Small intestine (tissue), 16 donors: ENCODE measurements at places on chromosomes 5 and 9.
A peak's percentile ranks its signal among the peaks of the same experiment; 100 is the strongest.

- DNase-seq, result no peak
Measured at GRCh38 chr5:91020065-91020800, 362.9 kb downstream of the ARRDC3 start.

GRCh38 chr5:167730121-167730520 is 561.3 kb upstream of the WWC1 start:
- DNase-seq, result no peak

GRCh38 chr5:58248221-58248620 is 211.7 kb downstream of the PLK2 start:
- DNase-seq, result no peak

DNA sequence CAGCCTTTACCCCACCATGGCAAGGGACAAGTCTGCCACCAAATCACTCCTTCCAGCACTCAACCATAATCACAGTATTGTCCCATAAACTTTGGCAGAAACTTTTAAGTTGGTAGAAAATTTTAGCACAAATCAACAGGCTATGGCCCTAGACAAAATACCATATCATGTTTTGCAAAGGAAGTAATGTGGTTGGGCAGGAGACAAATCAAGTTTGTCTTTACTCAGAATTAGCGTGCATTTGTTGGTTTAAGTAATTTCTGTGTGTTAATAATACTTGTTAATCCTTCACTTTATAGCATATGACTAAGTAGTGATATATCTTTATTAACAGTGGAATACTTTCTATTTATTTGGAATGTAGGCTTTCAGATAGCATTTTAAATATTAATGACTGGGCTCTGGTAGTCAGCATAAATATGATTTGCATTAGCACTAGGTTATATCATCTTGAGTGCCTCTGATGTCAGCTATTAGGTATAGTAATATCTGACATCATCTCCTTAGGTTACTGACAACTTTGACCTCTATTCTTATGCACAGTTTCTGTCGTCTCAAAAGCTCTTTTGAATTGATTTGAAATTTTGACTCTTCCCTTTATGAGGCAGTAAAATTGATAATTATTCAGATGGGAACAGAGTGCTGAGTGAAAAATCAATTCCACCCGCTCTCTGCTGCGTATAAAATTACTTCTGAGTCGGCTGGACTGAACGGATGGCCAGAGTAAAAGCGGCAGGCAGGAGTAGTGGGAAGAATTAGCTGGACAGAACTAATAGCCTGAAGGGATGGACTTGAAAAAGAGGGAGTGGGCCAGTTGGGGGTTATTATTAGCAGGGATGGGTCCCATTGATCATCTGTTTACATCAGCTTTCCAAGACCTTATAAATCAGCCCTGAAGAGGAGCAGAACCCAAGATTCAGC is 40.1 kb upstream of the TLX3 start:
- no peak for DNase-seq

DNA sequence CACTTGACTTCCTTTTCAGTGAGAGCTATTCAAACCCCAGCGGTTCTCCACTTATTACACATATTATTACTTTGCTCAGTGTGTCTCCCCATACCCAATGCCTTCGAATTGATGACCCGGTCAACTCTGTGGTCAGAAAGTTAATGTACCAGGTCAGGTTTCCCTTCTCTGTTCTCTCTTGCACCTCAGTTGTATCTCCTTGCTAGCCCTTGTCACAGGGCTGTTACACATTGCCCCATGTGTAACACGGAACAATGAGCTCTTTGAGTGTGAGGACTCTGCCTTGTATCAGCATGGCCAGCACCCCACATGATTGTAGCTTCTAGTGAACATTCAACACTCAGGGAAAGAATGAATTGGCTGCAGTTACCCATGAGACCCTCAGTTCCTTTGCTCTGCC is 73.6 kb downstream of the DOCK2 start:
- no peak for DNase-seq

DNA sequence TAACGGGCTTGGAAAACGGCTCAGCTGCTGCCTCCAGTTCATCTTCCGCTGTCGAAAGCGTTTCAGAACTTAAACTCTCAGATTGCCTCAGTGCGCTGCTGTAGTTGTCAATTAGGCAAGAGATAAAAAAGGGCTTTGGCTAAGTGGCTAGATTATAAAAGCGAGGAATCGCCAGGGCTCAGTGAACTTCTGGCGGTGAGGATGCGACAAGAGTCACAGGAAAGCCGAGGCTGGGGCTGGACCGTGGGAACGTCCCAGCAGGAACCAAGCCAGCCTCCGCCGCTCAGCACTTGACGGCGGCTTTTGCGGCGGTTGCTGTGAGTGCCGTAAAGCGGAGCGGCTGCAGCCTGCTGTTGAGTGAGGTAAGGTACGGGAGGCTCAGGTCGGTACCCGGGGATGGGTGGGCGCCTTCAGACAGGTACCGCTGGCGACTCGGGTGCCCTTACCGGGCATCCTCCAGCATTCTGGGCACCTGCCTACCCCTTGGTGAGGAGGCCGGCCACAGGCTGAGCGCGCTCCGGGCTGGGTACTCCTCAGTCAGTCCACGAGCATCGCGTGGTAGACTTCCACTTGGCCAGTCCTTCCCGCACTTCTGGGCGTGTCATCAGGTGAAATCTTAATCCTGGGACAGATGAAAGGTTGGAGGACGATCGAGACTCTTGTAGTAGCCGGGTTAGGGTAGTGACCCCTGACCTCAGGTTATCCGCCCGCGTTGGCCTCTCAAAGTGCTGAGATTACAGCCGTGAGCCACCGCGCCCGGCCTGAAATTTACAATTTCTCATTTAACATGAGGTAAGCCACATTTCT is at the start of gene FKTN:
TSS of gene FKTN (plus strand) at position 328 of the 807 bp plus-strand sequence. CDS start 16,902 bp downstream, outside the sequence.
- DNase-seq, result peak; percentile 94

DNA sequence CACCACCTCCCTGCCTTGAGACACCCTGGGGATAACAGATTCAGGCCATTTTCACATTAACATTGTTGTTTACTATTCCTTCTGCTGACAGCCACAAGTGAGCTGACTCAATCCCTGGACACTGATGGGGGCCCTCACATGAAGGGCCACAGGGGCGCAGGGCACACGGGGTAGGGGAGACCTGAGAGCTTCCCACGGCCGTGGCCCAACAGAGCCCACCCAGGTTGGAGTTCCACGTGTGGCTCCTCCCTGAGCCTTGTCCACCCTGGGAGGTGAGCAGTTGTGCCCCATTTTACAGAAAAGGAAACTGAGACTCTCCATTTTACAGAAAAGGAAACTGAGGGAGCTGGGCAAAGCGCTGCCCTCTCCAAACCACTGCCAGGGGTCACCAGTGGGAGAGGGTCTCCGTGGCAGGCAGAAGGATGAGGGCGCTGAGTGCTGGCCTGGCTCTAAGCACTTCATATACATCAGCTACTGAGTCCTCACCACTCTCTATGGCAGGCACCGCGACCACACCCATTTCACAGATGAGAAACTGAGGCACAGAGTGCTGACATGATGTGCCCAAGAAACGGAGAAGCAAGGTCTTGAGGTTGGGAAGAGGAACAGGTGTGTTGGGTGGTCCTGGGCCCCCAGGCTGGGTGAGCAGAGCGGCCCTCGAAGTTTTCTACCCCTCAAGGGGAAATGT is 2.3 kb downstream of the NINJ1 start:
- no peak for DNase-seq

DNA sequence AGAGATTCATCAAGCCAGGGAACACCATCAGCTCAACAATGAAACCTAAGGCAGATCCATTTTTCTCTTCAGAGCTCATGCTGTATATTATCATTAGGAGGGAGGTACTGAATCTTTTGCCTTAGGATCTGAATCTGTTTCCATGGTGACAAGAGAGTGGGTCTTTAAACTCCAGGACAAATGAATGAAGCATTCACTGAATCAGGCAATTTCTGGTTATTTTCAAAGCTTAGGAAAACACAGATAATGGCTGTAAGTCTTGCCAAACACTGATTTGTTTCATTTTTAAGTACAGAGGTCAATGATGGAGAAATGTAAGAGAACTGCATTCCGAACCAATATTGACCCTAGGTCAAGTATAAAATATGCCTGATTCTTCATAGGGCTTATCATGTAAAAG is 84.9 kb downstream of the GNA14 start:
- DNase-seq, result no peak

DNA sequence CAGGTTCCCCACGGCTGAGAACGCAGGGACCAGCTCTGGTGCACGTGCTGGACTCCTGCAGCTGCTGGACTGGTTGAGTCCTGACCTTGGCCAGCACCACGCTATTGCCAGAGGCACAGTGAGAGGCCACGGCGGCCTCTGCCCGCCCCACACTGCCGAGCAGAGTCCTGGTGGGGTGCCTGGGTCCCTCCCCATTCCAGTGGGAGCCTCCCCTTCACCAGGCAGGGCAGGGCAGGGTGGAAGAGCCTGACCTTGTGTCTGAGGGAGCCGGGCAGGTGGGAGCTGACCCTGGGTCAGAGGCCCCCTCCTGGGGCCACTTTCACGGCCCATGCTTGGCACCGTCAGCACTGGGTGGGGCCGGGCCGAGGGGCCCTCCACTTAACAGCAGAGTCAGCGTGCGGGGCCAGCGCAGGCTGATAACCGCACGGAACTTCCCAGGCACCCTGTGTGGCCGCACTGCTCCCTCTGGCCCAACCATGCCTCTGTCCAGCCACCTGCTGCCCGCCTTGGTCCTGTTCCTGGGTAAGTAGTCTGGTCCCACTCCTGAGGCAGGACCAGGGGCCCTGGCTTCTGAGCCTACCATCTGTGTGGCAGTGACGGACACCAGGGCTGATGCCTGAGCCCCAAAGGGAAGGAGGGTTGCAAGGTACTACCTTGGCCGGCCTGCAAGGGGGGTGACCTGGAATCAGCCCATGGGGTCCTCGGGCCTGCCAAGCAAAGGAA is at the start of gene MAMDC4:
TSS of gene MAMDC4 (plus strand) at position 406 of the 723 bp plus-strand sequence. CDS start at position 477, 71 bp downstream.
- peak; percentile 27 for DNase-seq

- no peak for DNase-seq
Measured at GRCh38 chr5:38426986-38427950, 129.2 kb downstream of the LIFR start.

DNA sequence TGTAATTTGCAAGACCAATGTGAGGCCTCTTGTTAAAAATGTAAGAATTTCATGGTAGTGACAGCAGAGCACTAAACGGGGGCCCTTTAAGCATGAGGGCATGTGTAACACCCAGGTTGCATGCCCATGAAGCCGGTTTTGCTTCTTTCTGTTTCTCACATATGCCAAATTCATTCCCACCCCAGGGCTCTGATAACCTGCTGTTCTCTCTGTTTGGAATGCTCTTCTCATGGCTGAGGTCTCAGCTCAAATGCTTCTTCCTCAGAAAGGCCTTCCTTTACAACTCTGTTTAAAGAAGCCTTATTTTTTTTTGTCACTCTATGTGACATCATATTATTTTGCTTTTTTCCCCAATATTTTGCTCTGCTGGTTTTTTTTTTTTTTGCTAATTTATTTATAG is 369.0 kb downstream of the KIAA0825 start:
- DNase-seq, result no peak

GRCh38 chr5:159216454-159216853 is 7.1 kb upstream of the RNF145 start:
- DNase-seq, result no peak

DNA sequence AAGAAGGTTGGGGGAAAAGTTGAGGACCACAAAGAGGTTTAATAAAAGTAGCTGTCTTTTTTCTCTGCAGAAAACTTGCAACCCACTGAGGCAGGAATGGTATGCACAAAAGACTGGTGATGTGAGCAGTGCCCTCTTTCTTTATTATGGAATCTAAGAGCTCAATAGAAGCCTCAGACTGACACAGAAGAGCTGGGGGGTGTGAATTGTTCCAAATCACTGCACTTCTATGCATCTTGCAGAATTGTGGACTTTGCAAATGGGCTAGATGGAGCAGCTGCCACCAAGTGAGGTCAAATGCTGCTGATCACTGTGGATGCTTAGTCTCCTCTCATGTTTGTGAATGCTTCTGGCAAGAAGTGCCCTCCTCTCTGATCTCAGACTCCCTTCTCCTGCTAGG is 227.1 kb downstream of the ZSWIM6 start:
- DNase-seq, result no peak

DNA sequence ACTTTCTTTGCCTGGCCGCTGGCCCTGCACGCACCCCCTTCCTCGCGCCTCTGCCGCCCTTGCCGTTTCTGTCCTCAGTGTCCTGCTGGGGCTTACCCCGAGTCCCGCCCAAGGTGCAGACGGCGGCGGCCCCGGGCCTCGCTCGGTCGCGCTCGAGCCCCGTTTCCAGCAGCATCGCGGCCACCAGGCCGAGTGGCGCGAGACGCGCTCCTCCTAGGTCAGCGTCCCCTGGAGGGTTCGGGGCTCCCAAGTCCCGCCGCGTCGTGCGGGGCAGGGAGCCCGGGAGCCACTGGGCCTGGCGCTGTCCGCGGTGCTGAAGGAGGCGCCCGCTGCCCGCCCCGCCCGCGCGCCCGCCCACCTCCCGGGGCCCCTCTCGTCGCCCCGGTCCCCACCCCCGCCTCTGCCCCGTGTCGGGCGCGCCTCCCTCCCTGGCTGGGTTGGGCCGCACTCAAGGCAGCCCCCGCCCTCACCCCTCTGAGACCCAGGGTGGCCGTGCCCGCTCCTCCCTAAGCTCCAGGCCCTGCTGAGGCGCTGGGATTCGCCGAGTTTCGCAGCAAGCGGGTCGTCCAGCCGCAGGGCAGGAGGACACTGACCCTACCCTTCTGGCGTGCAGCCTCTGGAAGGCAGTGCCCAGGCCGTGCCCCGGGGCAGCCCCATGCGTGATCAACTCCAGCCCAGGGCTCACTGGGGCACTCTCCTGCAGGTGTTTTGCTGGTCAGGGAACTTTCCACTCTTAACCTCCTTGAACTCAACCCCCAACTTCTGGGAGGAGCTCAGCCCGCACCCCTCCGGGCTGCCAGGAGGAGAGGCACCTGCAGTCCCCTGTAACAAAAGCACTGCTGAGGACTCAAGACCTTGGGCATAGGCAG is at the start of gene LHX3:
TSS of gene LHX3 (minus strand) at position 291 of the 869 bp plus-strand sequence. CDS start at position 175, 116 bp downstream.
- DNase-seq, result no peak

- DNase-seq, result no peak
Measured at GRCh38 chr5:105632043-105632442, 2038.7 kb downstream of the EFNA5 start.

- DNase-seq, result no peak
Measured at GRCh38 chr9:98287384-98287783, 31.9 kb upstream of the TBC1D2 start.

GRCh38 chr5:56105511-56106291 is 110.9 kb upstream of the IL6ST start:
- no peak for DNase-seq

DNA sequence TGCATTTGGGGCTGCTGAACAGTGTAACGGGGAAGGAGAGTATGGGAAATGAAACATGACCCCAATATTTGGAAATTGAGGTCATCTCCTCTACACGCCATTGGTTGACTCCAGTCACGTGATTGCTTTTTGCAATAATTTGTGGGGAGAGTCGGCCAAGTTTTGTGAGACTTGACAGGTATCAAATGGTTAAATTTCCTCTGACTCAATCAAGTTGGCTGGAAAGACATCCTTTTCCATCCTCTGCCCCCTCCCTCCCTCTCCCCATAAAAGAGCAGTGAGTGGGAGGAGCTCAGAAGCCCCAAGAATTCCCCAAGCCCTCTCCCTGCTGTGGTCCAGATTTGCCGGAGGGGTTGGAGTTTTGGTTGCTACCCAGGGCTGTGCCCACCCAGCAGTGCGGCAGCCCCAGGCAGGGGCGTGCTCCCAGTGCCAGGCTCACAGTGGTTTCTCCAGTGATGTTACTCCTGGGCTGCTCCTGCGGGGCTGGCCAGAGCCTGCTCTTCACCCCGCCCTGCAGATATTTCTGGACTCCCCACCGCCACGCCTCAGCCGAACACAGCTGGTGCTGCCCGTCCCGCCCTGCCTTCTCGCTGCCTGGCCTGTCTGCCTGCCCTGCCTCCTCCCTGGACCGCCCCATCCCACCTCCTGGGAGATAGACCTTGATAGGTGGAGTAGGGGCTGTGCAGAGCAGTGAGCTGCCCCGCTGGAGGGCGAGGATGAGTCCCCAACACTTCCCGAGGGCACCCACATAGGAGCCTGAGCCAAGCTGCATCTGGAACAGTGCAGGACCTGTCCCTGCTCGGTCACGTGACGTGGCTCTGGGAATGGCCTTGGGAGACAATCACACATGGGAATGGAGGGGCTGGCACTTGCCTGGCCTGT is 3.4 kb downstream of the COL5A1 start:
- DNase-seq, result peak; percentile 7
